ENCODE measurements at places on chromosomes 16 and 17. TPM values are rescaled to one million over a fixed set of nuclear protein-coding genes. Genes with fewer than 3 reads are reported as not detected.

The UMOD gene
- total RNA-seq: not detected

The MEOX1 gene
- total RNA-seq: 0.11 TPM

The NPIPA3 gene
- 2.7 TPM for total RNA-seq

The EPN3 gene
- not detected for total RNA-seq

The MEFV gene
- total RNA-seq: 0.30 TPM

The LITAFD gene
- total RNA-seq: not detected

The TEDC2 gene
- total RNA-seq: 0.69 TPM

The TOX3 gene
- total RNA-seq: not detected

The CCL7 gene
- total RNA-seq: not detected

The CHST4 gene
- total RNA-seq: not detected

The TBC1D3G gene
- total RNA-seq: not detected

The B3GNT9 gene
- total RNA-seq: 1.2 TPM

The CA10 gene
- total RNA-seq: not detected

The CA4 gene
- not detected for total RNA-seq

The MAP2K6 gene
- total RNA-seq: 8.6 TPM

The KRT39 gene
- not detected for total RNA-seq

The MMP25 gene
- 0.11 TPM for total RNA-seq

The ZNF423 gene
- not detected for total RNA-seq

The TMIGD1 gene
- not detected for total RNA-seq

The KRT31 gene
- total RNA-seq: not detected

The USP22 gene
- total RNA-seq: 190 TPM

The C16orf96 gene
- 0.27 TPM for total RNA-seq

The SLC43A2 gene
- 9.7 TPM for total RNA-seq

The OR2C1 gene
- not detected for total RNA-seq

The MYH1 gene
- not detected for total RNA-seq

The MRPS23 gene
- 16.2 TPM for total RNA-seq

The CLUH gene
- total RNA-seq: 51.1 TPM

The PERCC1 gene
- 0.75 TPM for total RNA-seq

The TNS4 gene
- 1.9 TPM for total RNA-seq

The C16orf90 gene
- total RNA-seq: not detected

Data from CD8-positive, alpha-beta T cell (primary cell).